CD4-positive, alpha-beta T cell treated with Interleukin-1 beta for 1 hour (primary cell): ENCODE measurements at places on chromosomes 3 and 15.

- DNase-seq: no peak
Measured at GRCh38 chr15:81485806-81486205, 111.8 kb upstream of the TMC3 start.

DNA sequence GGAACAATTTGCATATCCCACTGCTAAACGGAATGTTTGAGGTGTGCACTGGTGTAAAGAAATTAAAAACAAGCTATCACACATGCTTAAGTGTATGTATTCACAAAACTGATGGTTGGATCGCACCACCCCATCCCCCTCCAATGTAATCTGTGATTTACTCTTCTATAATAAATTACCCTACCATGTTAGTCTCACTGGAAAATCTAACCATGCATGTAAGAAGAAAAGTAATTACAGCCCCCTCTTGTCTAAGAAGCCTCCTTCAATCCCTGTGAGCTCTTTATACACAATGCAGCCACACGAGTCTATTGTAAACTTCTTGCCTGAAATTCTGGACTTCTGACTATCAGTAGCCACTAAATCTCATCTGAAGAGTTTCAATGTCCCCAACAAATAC is 173.6 kb downstream of the ZBTB20 start:
- no peak for DNase-seq

DNA sequence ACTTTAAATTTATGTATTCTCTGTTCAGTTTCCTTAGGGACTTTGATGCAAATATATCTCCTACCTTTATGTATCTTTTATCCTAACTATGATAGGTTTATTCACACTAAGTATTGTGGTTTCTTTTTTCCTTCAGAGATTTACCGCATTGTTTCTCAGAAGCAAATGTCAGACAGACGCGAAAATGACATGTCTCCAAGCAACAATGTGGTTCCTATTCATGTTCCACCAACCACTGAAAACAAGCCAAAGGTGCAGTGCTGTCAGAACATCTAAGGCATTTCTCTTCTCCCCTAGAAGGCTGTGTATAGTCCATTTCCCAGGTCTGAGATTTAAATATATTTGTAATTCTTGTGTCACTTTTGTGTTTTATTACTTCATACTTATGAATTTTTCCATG is 18.3 kb downstream of the RAB11A start:
- peak; percentile 56 for DNase-seq

DNA sequence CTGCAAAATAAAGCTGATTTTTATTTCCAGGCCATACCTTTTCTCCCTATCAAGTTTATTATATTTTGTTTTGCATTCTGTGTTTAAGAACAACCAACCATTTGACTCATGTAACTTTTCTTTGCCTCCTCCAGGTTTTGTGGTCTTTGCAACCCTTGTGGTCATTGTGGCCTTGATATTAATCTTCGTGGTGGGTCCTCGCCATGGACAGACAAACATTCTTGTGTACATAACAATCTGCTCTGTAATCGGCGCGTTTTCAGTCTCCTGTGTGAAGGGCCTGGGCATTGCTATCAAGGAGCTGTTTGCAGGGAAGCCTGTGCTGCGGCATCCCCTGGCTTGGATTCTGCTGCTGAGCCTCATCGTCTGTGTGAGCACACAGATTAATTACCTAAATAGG is 27.6 kb downstream of the NIPA2 start:
- DNase-seq: no peak

- no peak for DNase-seq
Measured at GRCh38 chr3:12472796-12473195, 11.5 kb upstream of the TSEN2 start.

DNA sequence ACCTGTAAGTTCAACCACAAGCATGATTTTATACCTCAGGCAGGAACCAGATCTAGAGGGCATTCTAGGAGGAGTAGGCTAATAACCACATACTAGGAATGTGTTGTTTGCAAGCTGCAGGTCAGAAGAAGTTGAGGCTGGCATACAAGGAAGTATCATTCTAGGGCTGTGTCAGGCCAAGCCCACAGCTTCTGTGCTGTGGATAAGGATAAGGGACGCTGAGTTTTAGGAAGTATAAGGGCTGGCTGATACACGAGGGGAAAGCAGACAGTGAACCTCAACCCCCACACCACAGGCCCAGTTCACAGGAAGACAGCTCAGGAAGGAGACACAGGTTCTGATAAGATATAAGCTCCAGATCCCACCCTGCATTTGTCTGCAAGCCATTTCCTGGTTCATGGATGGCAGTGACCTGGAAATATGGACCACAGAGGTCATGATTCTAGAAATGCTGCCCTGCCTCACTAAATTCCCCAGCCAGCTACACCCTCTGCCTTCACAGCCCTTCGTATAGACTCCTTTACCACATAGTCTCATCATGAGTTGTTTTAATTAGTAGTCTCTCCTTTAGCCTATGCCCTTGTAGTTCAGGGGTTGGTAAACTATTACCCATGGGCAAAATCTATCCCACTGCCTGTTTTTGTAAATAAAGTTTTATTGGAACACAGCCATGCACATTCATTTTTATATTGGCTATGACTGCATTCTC is 260.7 kb downstream of the OPA1 start:
- DNase-seq: no peak

DNA sequence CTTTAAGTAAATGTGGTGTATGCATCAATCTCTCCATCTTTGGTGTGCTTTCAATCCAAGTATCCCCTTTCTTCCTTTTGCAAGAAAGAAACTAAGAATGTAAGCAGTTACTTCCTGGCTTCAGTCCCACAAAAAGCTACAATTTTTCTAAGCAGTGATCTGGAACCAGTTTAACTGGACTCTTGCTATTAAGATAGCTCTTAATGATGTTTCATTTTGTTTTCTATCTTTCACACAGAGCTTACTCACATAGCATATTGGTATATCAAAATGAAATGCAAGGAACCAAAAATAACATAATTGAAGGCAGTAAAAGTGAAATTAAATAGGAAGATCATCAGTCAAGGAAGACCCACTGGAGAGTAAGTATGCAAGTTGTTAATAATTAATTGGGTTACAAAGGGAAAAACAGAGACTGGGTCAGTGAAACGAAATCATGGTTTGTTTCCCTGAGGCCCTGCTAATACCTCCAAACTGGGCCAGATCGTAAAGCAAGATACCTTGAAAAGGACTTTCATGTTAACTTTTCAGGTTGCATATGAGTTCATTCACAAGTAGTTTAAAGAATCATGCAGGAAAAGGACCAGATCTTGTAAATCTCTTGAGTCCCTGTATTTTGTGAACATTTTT is 41.9 kb downstream of the GPR160 start:
- DNase-seq: no peak

GRCh38 chr3:56886314-56886713 is 84.6 kb upstream of the ARHGEF3 start:
- DNase-seq: no peak

- DNase-seq: no peak
Measured at GRCh38 chr15:41648770-41649169, 11.4 kb upstream of the MGA start.

DNA sequence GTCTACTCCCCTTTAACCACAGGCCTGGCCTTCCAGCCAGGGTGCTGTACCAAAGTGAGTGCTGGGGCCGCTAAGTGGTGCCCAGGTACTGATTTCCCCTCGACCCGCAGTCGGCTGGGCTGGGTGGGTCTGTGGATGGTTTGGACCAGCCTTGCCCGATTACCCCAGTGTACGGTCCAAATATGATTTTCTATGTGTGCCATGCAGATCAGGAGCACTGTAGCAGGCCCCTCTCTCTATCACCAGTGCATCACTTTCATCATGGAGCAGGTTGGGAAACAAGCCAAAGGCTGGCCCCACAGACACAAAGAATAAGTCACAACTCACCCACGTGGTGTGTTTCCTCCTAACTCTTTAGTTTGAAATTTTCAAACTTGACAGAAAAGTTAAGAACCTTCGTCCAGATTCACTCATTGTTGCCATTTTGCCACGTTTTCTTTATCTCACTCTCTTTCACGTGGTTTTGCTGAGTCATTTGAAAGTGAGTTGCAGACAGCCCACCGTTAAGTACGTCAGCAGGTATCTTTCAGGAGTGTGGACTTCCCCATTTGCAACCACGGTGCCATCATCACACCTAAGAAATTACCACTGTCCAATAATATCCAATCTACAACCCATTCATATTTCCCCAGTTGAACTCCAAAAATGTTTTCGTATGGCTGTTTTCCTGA is 37.0 kb downstream of the ZNF710 start:
- DNase-seq: peak; percentile 54

DNA sequence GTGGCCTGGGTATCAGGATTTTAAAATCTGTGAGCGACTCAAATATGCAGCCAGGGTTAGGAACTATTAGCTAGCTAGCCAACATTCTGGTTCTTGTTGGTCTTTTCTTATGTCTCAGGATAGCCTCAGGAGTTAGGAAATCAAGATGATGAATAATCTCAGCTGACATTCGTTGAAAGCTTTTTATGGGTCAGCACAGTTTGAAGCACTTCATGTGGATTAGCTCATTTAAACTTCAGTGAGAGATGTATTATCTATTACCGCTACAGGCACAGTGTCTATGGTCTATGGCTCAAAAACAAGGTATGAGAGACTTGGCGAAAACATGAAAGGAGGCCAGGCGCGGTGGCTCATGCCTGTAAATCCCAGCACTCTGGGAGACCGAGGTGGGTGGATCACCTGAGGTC is 187.5 kb upstream of the THRB start:
- DNase-seq: no peak

DNA sequence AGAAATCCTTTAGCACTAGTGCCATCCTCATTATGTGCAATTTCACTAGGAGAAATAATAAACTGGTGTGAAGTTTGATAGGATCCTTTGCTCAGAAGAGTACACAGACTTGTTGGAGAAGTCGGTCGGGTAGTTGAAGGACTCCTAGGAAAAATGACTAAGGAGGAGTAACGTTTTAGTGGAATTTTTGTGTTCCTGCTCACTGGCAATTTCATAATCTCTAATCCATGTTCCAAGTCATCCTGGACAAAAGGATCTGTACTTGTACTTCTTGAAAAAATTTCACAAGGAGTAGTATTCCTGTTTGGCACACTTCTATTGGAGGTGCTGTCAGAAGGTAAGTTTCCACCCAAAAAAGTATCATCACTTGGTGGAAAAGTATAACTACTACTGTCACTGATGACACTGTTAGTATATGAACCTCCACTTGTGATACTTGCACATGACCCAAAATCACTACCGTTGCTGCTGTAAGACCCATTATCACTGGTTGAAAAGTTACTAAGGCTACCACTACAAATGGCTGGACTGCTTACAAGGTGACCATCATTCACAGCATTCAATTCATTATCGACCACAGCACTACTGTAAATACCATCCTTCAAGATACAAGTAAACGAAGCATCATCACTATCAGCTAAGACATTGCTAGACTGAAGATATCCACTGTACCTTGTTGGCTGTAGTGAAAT is 77.4 kb downstream of the NEDD4 start:
- no peak for DNase-seq

- no peak for DNase-seq
Measured at GRCh38 chr3:112799946-112800345, 46.7 kb downstream of the CD200R1L start.

DNA sequence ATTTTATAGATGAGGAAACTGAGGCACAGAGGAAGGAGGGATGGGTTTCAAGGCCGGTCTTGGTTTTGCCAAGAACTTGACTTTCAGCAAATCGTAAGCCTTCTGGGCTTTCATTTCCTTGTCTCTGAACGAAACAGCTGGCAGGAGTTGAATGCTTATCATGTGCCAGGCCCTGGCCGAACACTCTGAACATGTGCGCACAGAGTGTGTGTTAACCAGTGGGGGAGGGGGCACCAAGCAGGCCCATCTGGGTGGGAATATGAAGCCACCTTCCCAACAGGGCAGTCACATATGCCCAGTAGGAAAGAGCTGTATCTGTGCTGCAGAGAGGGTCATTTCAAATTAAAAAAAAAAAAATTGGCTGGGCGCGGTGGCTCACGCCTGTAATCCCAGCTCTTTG is 29.3 kb downstream of the ZNF710 start:
- no peak for DNase-seq
